Fibroblast of the aortic adventitia (primary cell): ENCODE measurements at places on chromosomes 1 and 21.

DNA sequence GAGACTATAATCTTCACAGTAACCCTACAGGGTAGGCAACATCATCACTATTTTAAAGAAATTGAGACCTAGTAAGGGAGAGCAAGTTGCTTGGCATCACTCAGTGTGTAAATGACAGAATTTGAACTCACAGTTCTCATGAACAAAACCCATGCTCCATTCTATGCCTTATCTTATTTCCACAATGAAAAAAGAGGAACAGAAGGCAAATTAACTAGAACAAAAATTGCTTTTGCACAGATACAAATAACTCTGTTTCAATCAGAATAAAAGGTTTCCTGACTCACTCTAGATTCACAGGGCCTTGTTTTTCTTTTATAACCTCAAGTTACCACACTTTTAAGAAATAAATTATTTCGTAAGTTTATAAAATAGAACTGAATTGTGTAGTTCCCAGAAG is 90.1 kb downstream of the UCHL5 start:
- DNase-seq: no peak

- DNase-seq: no peak
Measured at GRCh38 chr21:17119466-17120297, 393.2 kb upstream of the CXADR start.

GRCh38 chr1:239718997-239719628 is 332.7 kb downstream of the CHRM3 start:
- no peak for DNase-seq

DNA sequence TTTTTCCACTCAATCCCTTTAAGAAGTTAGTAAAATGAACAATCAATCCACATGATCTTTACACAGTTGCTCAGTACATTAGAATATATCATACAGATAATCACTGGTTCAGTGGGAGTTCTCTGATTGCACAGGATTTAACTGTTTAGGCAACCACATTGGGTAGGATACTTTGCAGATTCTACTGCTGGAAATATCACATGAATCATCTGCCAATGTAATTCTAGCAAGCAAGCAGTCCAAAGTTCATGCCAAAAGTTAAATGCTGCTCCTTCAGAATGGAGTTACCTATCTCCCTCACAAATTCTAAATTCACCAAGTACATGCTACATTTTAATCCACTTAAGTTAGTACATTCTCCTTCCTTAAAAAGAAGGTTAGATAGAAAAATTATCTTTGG is 52.4 kb downstream of the NEGR1 start:
- DNase-seq: peak; percentile 25
